Activated naive CD4-positive, alpha-beta T cell treated with anti-CD3 and anti-CD28 coated beads, Interleukin-2, amount 10 ng/mL, durations not matched to agents 7 days and 5 days (primary cell): ENCODE measurements at places on chromosomes 3 and 15.

- no peak for DNase-seq
Observed at GRCh38 chr3:190004656-190005055, 116.0 kb downstream of the P3H2 start.

GRCh38 chr3:73611176-73611575 lies 13.6 kb downstream of the PDZRN3 start:
- no peak for DNase-seq

GRCh38 chr15:24067733-24068501 lies 380.8 kb upstream of the NDN start:
- no peak for DNase-seq

DNA sequence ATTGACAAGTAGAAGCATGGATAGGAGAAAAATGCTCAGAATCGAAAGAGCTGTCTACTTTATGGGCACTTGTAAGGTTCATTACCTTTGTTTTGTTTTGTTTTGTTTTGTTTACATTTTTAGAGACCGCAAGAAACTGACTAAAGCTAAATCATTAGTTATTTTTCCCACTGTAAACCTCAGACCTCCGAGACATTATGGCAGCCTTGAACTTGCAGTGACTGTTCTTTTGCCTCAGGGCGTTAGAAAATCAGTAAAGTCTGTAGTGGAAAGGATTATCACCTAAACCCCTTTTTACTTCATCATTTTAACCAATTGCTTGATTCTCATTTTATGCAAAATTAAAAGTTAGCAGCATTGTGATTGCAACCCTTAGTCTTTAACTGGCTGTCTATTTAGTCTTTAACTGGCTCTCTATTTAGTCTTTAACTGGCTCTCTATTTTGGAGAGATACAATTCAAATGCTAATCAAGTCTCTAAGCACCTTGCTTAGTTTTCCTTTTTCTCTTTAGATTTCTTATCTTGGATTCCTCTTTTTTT lies 383.3 kb upstream of the ROBO2 start:
- DNase-seq: no peak

DNA sequence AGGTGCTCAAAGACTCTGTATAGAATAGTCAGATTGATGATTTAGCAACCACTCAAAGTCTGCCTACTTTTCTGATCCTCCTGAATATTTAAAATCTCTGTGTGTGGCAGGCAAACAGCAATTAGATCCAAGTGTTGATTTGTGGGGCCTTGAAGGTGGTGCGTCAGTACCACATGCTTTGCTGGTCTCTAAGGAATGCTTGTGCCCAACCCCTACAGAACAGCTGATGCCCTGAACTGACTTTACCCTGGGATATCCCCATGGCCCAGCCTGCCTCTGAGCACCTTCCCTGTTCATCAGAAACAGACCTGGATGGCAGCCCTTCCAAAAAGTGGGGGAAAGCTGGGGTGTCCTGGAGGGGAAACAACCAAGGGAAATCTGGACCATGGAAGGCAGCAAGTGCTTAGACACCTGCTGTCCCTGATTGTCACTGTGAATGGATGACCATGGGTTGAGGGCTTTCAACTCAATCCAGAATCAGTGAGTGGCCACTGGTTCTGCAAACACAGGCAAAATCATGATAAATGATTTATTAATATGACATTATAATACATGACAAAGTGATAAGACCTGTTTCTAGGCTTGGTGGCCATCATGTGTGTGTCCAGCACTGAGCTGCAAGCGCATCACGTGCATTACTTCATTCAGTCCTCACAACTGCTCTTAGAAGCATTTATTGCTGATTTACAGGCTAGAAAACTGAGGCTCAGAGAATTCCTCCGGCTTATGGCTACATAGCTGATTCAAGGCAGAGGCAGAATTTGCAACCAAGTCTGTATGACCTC lies 76.1 kb upstream of the TPM1 start:
- DNase-seq: no peak

DNA sequence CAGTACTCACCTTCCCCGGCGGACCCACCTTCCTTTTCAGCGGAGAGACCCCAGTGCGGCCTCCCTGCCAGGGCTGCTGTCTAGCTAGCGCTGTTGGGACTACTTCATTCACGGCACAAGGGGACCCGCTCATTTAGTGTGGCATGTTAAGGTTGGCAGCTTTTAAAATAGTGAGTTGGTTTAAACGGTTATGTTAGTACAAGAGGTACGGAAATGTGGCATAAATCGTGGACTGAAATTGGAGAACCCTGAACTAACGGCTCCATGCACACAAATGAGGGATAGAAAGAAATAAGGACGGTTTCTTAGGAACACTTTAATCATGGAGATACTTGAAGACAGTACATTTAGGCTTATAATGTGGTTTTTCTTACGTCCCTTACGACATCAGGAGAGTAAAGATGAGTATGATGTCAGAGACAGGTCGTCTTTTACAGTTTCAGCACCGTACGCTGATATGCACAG lies 752 bp downstream of the CEP63 start:
- DNase-seq: no peak

- DNase-seq: no peak
Observed at GRCh38 chr3:109432833-109433232, 95.5 kb upstream of the DPPA4 start.

GRCh38 chr15:101126618-101127505 lies 125.0 kb downstream of the CHSY1 start:
- DNase-seq: peak; percentile 42

GRCh38 chr3:78632925-78633553 lies 1134.8 kb downstream of the ROBO1 start:
- DNase-seq: no peak

DNA sequence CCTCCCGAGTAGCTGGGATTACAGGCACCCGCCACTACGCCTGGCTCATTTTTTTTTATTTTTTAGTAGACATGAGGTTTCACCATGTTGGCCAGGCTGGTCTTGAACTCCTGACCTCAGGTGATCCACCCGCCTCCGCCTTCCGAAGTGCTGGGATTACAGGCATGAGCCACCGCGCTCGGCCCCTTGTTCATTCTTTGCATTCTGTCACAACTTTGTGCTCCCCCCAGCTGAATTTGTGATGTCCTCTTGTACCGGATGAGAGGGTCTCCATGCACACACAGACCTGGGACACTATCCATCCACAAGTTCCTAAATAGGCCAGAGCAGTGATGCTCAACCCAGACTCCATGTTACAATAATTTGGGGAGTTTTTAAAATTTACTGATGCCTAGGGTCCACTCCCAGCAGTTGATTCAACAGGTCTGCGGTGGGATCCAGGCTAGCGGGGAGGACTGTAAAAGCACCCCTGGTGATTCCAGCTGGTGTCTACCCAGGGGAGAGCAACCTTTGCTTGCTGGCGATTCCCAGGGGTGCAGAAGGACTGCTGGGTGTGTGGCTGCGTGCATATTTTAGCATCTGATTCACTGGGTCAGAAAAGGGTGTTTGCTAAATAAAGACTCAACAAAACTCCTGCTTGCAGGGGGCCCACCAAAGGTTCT lies 1.0 kb downstream of the RASSF1 start:
- no peak for DNase-seq

- no peak for DNase-seq
Observed at GRCh38 chr3:125479091-125479490, 40.9 kb downstream of the SNX4 start.
